ENCODE measurements at places on chromosomes 12 and 14.

DNA sequence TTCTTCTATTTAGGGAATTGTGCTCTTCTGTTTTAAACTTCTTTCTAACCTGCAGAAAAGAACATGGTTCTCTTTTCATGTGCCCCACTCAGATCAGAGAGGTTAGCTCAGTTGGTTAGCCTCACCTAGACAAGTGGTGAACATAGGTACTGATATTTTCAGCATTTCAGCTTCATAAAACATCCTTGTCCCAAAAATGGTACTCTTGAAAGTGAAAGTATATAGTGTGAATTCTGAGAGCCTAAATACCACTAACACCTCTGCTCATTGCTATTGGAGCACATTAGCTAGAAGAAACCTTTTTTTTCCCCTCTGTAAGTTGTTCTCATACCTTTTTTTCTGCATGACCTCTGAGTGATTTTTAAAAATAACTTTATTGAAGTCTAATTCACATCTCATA is 17.6 kb downstream of the UBE3B start:
- DNase-seq = no peak

DNA sequence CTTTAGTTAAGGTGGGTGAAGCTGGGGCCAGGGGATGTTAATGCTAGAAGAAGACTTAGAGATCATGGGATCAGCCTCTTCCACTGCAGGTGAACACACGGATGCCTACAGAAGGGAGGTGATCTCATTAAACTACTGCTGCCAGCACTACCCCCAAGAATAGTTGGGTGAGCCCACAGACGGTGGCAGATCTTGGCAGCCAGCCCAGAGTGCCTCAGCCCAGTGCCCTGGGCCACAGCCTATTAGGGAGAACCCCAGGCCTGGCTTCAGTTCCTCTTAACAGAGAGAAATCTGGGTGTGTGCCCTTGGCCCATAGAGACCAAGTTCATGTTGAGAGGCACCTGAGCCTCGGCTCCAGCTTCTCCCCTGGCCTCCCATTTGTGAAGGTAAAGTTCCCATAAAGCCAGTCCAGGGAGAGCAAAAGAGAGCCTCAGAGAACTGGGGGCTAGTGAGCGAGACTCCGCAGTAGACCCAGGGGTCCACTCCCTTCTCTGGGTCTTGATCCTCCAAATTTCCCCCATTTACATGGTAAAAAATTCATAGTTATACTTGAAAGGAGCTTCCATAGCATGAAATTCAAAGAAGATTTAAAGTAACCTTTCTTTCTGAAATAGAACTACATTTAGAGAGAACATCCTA is 125.0 kb upstream of the CCND2 start:
- DNase-seq = peak; percentile 75

- no peak for DNase-seq
Observed at GRCh38 chr12:52682938-52683574, 2.8 kb upstream of the KRT1 start.

DNA sequence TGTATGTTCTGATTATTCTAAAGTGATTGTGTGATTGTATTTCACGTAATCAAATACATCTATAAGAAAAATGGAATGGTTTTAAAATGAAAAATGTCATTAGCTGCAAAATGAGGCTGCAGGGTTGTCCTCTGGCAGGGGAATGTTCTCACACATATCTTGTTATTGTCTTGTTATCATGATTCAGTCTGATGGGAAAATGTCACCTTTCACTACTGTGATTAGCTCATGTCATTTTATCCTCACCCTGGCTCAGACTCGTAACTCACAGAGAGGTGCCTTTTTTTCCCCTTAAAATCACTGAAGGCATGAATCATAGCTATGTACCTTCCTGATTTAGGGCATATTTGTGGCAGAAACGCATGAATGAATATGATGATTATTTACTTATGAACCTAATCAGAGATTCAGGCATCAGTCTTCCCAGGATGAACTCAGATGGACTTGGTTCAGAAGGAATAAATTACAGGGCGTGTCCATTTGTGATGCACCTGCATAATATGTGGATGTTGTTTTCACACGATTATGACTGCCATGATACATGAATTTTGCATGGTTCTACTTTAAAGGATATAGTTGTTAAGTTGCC is 1339.2 kb downstream of the AACS start:
- DNase-seq = no peak

DNA sequence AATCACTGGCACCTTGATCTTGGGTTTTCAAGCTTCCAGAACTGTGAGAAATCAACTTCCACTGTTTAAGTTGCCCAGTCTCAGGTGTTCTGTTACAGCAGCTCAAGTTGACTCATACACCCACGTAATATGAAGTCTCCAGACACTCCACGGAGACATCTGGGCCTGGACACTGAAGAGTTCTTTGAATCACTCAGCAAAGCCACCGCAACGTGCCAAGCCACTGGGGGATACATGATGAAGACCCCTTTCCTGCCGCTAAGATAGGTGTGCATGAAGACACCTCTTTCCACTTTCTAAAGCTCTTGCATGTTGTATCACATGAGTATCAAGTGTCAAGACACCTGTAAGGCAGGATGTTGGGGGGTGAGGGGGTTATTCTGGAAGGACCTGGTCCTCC is 311.7 kb upstream of the RTL1 start:
- no peak for DNase-seq

DNA sequence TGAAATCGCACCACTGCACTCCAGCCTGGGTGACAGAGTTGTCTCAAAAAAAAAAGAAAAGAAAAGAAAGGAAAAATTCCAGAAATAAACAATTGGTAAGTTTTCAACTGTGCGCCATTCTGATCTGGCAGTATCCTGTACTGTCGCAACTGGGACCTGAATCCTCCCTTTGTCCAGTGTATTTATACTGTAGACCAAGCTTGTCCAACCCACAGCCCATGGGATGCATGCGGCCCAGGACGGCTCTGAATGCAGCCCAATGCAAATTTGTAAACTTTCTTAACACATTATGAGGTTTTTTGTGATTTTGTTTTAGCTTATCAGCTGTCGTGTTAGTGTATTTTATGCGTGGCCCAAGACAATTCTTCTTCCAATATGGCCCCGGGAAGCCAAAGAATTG is 84.7 kb downstream of the TMCC3 start:
- DNase-seq = no peak

DNA sequence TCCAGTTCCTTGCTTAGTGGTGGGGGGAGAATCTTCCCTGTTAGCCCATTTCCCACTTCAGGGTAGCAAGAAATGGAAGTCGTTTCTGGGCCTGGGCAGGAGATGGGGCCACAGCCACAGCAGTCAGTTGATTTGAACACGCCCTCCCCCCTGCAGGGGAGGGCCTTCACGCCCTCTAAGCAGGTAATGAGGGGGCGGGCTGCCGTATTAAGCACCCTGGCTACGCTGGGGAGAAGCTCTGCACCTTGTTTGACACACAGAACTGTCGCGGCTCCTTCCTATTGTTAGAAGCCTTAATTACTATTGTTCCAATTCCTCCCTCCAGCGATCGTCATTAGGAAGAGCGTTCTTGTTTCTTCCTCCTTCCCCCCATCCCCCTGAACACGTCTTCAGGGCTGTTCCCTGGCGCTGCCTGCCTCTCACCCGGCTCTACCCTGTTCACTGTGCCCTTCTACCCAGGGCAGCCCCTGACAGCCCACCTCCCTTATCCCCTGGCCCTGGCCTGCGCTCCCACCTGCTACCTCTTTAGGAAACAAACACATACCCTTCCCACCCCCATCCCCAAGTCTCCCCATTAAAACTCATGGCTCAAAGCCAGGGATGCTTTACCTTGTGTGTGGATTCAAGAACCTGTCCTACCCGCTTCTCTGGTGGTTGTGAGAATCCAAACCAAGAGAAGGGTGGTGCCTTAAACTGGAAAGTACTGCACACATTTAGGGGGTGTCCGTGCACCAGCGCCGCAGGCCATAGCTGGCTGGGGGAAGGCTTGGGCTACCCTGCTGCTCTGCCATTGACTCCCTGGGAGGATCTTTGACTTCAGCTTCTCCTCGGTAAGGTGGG is 137.6 kb downstream of the TSPAN9 start:
- no peak for DNase-seq

DNA sequence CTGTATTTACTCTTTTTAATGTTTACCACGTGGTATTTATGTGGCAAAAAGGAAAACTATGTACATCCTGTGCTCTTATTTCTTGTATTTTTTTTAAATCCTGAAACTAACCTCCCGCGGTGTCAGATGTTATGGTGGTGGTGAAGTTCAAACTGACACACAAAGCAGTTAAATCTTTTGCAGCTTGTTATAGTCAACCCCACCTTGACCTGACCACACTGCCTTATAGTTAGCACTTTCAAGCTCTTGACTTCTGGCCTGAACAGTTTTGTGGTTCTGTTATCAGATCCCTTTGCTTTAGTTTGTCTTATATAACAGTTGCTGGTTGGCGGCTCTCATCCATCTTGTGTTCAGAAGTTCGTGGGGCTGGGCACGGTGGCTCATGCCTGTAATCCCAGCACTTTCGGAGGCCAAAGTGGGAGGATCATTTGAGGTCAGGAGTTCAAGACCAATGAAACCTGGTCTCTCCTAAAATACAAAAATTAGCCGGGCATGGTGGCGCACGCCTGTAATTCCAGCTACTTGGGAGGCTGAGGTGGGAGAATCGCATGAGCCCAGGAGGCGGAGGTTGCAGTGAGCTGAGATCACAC is 2.1 kb downstream of the UNG start:
- no peak for DNase-seq
